ENCODE measurements at places on chromosomes 5 and 9. TPM values are rescaled to one million over a fixed set of nuclear protein-coding genes. Genes with fewer than 3 reads are reported as not detected.

BARX1 gene
- total RNA-seq, result not detected

EGFL7 gene
- total RNA-seq, result 12.6 TPM

FBP2 gene
- total RNA-seq, result not detected

HSPA5 gene
- total RNA-seq, result 23.6 TPM

ESM1 gene
- not detected for total RNA-seq

PCDHB5 gene
- total RNA-seq, result 7.3 TPM
